ENCODE measurements at places on chromosomes 3 and 15.

DNA sequence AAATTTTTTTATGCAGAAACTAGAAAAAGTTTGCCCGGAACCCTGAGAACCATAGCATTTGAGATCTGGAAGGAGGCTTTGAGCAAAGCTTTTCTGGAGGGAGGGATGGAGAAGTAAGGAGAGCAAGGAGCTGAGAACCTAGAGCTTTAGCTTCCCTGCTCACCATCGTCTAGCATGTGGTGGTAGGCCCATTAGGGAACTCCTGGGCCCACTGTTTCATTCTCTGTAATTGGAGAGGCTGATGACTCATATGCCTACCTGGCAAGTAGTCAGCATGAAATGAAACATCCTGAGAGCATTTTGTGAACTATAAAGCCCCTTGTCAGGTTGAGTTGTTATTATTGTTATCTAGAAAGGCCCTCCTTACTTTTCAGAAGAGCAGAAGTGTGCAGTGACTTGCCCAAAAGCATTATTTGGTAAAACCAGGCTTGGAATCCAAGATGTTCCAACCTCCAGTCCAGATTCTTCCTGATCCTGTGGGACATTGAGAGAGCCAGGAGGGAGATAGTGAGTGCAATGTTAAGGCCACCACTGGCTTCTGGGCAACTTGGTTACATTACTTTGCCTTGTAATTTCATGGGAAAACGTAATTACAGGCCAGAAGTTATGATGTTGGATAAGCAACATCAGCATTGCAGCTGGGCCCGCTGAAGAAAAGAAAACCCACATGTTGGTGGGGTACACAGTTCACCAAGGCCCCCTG is 104.5 kb upstream of the BFSP2 start:
- DNase-seq = no peak

- no peak for DNase-seq
Observed at GRCh38 chr15:95840004-95840403, 490.5 kb upstream of the NR2F2 start.

- no peak for DNase-seq
Observed at GRCh38 chr3:114756506-114757279, 390.4 kb downstream of the ZBTB20 start.

- no peak for DNase-seq
Observed at GRCh38 chr15:45646220-45646619, 11.4 kb downstream of the SQOR start.

- DNase-seq = no peak
Observed at GRCh38 chr15:24916305-24917009, 38.3 kb upstream of the SNRPN start.

- DNase-seq = no peak
Observed at GRCh38 chr3:127593178-127593577, 2.6 kb upstream of the TPRA1 start.

DNA sequence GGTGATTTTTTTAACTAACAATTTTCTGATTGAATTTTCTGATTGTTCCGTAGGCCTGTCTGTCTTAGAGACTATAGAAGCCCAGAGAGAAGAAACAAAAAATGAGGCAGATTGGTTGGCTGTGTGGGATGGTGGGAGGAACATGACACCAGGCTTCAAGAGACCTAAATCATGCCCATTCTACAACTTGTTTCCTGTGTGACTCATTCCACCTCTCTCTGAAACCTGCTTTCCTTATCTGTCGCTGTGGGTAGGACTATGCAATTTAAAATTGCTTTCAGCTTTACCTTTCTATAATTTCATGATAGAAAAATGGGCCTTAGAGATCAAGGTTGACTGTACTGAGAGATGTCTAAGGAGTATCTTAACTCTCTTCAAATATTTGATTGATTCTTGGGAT is 44.5 kb downstream of the OXNAD1 start:
- no peak for DNase-seq

- DNase-seq = no peak
Observed at GRCh38 chr15:63556736-63557135, 40.5 kb upstream of the FBXL22 start.

- DNase-seq = no peak
Observed at GRCh38 chr3:73759297-73759711, 134.6 kb upstream of the PDZRN3 start.

GRCh38 chr3:184693011-184693975 is 18.6 kb downstream of the MAGEF1 start:
- no peak for DNase-seq

GRCh38 chr3:177610686-177611633 is 413.7 kb upstream of the TBL1XR1 start:
- no peak for DNase-seq

DNA sequence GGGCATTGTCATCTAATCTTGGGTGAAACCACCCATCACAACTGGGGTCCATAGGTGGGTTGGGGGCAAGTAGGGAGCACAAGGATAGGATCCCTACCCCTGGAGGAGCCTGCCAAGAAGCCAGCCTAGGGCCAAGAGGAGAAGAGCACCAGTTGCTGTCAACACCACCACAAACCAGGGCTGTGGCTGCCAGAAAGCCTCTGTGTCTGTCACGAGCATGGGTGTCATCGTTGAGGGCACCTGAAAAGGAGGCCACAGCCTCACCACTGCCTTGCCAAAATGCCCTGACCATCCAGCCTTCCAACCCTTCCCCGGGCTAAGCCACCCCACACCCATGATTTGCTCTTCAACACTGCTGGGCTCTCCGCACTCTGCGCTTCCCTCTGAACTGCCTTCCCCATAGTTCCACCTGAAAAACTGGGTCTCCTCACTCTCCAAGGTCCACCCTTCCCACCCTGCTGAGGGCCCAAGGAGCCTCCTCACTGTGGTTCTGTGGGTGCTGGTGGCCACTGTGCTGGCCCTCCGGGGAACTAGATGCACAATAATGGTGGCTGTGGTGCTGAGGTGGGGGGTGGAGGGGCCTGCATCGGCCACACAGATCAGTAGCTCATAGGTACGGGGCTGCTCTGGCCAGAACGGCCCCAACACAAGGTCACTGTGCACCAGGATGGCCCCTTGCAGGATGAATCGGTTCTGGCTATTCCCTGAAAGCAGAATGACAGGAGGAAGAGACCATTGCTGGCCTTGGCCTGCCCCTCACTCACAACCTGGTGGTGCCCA is 6.2 kb upstream of the IP6K1 start:
- DNase-seq = no peak

DNA sequence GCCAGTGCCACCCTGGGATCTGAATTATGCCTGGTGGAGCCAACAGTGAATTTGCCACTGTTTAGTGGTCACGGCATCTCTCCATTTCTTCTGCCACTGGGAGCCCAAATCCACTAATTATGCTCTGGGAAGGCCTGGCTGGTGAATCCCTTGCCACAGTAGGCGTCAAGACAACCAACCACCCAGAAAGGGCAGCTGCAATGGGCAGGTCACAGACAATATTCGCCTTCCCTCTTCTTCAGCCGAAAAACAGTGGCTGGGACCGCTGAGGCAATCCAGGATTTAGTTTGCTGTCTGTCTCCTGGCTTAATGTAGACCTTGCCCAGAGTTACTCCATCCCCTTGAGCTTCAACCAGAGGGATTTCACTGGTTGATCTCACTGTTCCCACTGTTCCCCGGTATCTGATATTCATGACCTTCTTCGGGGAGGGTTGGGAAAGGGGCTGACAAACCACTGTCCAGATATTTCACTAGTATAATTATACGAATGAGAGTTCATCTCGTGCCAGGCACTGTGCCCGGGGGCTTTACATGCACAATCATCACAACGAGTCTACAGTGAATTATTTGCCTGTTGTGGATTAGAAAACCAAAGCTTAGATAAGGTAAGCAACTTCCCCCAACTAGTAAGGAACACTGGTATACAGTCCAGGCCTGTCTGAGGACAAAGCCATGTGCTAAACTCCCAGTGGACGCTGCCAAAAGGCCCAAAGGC is 49.9 kb upstream of the RAB6B start:
- no peak for DNase-seq

- no peak for DNase-seq
Observed at GRCh38 chr3:25967385-25967784, 177.5 kb downstream of the OXSM start.

DNA sequence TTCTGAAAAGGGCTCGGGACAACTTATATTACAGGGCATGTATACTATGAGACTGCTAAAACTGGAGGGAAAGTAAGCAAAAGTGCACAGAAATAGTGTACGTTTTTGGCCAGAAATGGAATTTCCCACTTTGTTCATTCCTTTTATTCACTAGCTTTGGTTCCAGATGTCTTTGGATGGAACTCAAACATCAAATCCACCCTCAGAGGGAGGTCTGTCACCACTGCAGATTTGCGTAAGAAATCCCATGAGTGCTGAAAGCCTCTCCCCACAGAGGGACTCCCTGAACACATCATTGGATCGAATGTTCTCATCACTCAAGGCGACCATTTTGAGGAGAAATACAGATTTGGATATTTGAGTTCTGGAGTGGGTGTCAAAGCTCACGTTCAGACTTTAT is 71.6 kb downstream of the FEM1B start:
- DNase-seq = no peak

GRCh38 chr3:118480101-118480860 is 554.4 kb downstream of the IGSF11 start:
- DNase-seq = no peak

- DNase-seq = no peak
Observed at GRCh38 chr15:99275525-99276128, 24.3 kb downstream of the LRRC28 start.

DNA sequence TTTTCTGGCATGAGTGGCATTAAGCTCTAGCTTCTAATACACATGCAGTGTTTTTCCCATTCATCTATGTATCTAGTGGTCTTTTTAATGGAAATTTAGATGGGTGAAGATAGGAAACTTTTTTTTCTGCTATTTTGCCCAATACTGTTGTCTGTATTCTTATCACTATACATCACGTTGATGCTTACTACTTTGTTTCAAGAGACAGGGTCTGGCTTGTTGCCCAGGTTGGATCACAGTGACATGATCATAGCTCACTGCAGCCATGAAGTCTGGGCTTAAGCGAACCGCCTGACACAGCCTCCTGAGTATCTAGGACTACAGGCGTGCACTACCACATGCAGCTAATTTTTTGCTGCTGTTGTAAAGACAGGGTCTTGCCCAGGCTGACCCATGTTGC is 84.6 kb downstream of the PEAK1 start:
- no peak for DNase-seq

Data from iPS DF 6.9 (cell line).